ENCODE measurements at places on chromosomes 3 and 15.

- no peak for DNase-seq
Measured at GRCh38 chr3:126704494-126705214, 614 bp downstream of the CHCHD6 start.

GRCh38 chr3:154716170-154716569 lies 286.2 kb upstream of the GPR149 start:
- DNase-seq = no peak

DNA sequence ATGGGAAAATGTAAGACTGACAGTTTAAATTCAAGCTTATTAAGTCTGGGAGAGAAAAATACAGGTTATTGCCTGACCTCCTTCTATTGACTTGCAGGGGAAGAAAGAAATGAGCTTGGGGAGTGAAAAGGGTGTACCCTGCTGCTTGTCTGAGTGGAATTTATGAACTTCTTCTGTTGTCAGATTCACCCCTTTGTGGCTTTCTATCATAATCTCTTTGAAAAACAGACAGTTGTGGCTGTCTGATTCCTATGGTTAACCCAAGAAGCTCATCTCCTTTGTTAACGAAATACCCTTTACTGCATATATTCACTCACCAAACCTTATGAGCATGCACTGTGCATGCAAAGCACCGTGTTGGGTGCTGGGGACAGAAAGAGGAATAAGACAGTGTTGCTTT lies 22.5 kb downstream of the GPD1L start:
- no peak for DNase-seq

GRCh38 chr3:12773030-12773709 lies 14.1 kb upstream of the TMEM40 start:
- no peak for DNase-seq

DNA sequence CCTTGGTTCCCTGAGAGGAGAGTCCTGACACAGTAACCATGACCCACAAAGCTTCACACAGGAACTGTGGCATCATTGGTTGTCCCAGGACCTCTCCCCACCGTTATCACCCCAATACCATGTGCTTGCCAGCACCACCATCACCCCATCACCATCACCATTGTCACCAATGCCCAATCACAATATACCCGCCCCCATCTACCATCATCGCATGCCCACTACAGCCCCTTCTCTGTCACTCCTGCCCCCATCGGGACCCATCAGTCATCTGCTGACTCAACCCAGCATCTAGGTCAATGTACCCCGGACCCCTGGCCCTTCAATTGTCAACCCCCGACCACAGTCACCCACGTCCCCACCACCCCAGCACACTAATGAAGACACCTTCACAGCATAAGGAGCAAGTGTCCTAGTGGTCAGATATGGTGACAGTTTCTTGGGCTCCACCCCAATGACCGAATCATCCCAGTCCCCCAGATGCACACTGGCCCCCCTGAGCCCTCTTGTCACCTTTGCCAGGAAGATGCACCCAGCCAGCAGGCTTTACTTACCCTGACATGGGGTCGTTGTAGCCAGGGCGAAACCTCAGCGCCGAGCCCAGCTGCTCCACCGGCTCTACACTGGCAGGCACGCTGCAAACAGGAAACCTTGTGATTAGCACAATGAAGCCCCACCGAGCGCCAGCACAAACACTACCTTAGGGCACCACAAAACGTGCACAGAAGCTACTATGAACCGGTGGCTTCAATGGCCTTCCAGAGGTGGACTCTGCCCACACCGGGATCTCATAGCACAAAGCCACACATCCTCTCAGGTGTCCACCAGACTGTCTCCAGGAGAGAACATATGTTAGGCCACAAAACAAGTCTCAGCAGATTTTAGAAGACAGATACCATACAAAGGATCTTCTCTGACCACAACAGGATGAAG lies 25.1 kb downstream of the SHISA5 start:
- DNase-seq = no peak

GRCh38 chr3:113063126-113063894 lies 72.5 kb downstream of the GTPBP8 start:
- DNase-seq = no peak

DNA sequence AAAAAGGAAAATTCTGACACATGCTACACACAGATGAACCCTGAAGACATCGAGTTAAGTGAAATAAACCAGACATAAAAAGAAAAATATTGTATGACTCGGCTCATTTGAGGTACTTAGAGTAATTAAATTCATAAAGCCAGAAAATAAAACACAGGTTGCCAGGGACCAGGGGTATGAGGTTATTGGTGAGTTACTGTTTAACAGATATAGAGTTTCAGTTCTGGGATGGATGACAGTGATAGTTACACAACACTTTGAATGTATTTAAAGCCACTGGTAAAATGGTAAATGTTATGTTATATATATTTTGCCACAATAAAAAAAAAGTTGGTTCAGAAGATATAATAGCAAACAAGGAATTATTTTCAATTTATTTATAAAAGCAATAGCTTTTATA lies 436.1 kb upstream of the WNT5A start:
- peak; percentile 22 for DNase-seq

DNA sequence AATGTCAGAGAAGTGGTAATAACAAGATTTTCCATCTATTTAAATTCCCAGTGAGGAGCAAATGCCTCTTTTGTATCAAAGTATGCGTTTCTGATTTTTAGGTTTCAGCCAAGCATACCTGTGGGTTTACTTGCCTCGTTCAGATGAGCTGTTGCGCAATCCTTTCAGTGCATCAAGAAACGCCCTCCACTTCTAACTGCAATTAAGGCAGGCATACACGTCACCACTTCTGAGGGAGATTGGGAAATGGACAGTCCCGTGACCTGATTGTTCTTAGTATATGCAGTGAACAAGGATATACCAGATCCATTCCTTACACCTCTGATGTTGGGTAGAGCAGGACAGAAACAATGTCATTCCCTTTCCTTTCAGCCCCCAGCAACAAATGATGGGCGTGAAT lies 219.0 kb downstream of the ITPR1 start:
- no peak for DNase-seq

DNA sequence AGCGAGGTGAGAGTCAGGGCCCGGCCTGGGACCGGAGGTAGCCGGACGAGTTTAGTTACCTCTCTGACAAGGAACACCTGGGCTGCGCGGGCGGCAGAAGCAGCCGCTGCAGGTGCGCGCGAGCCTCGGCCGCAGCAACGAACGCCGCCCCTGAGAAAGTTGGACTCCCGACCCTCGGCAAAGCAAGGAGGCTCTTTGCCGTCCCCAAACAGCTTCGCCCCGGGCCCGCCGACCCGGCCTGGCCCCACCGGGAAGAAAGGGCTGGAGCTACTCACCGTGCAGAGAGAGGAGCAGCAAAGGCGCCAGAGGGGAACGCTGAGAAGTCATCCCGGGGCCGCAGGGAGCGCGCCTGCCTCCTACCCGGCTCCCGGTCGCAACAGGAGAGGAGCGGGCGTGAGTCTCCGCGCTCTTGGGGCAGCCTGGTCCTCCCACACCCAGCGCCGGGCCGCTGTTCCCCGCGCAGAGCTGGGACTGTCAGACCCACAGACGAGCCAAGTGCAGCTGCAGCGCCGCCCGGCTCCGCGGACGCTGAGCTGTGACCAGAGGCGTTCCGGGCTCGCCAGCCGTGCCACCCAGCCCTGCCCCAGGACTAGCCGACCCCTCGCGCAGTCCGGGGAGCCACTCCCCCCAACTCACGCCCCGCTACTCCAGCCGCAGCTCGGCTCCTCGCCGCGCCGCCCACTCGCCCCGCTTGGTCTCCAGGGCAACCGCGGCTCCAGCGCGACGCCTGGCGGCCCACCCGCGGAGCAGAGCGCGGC lies at the start of gene IGSF11:
Gene IGSF11, minus strand, starts transcription at position 591 of the 758 bp plus-strand sequence. Its CDS starts 264 bp downstream, at position 327.
- DNase-seq = peak; percentile 70

DNA sequence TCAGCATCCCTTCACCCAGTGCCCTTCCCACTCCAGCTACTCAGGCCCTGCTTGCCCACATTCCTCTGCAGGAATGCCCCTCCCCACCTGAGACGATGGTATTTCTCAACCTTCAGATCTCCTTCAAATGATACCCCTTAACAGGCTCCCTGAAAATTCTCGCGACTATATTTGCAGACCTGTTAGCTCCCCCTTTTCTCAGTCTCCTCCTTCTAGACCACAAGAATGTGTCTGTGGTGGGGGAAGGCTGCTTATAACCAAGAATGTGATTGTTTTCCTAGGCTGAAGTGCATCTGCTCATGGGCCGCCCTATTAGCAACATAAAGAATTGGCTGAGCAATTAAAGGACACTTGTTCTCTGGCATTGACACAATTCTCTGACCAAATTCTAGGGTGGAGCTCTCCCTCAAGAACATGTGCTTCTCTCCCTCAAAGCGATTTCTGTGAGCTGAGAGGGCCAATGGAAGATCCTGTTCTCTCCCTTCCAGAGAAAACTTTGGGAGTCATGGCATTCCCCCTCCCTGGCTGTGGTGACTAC lies 19.1 kb upstream of the LIMD1 start:
- no peak for DNase-seq

DNA sequence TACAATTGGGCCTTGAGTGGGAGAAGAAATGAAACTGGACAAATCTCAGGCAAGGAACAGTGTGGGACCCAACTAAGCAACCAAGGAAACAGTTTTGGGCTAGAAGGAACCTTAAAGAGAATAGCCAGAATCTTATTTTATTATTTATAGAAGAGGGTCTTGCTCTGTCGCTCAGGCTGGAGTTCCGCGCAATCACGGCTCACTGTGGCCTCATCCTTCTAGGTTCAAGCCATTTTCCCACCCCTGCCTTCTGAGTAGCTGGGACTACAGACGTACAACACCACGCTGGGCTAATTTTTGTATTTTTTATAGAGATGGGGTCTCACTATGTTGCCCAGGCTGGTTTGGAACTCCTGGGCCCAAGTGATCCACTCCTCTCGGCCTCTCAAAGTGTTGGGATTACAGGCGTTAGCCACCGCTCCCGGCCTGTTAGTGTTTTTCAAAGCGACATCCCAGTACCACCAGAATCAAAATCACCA lies 734 bp upstream of the WDR76 start:
- DNase-seq = no peak

DNA sequence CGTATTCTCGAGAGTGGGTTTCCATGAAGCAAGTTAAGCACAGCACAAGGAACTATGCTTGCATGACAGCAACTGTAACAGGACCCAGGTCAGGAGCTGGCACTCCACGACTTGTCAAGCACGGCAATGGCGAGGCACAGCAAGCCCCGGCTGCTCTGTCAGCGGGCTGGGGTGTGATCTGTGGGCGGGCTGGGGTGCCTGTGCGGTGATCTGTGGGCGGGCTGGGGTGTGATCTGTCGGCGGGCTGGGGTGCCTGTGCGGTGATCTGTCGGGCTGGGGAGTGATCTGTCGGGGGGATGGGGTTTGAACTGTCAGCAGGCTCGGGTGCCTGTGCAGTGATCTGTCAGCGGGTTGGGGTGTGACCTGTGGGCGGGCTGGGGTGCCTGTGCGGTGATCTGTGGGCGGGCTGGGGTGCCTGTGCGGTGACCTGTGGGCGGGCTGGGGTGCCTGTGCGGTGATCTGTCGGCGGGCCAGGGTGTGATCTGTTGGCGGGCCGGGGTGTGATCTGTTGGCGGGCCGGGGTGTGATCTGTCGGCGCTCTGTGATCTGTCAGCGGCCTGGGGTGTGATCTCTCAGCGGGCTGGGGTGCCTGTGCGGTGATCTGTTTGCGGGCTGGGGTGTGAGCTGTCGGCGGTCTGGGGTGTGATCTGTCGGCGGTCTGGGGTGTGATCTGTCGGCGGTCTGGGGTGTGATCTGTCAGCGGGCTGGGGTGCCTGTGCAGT lies 205.7 kb downstream of the XXYLT1 start:
- no peak for DNase-seq

DNA sequence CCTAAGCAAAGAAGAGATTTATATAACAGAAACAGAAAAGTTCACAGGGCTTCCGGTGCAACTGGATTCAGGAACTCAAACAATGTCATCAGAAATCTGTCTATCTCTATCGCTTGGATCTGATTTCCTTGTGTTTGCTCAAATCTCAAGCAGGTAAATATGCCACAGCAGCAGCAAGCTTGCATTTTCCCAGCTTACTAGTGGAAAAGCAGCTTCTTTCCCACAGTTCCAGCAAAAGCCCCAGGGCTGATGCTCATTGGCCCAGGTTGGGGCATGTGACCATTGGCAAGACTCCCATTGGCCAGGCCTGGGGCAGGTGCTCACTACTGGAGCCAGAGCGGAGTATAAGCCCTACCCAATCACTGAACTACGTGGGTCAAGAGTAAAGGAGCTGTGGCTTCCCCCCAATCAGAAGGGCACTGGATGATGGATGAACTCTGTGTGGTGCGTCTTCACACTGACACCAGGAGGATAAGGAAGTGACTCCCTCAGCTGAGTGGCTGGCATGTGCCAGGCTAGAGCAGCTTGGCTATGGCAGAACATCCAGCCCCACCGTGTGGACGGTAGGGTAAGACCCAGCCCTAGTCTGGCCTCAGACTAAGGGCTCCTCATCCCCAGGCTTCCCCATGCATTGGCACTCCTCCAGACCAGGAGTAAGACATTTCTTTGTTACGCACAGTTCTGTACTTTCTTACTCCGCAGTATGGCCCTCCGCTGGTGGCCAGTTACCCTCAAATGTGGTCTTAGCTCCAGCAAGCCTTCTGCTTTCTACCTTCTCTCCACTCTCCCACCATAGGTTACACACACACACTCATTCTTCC lies 13.1 kb upstream of the VIPR1 start:
- no peak for DNase-seq

GRCh38 chr15:92394309-92395097 lies 822 bp downstream of the ST8SIA2 start:
- no peak for DNase-seq

GRCh38 chr3:149947231-149947630 lies 23.5 kb downstream of the PFN2 start:
- DNase-seq = no peak

DNA sequence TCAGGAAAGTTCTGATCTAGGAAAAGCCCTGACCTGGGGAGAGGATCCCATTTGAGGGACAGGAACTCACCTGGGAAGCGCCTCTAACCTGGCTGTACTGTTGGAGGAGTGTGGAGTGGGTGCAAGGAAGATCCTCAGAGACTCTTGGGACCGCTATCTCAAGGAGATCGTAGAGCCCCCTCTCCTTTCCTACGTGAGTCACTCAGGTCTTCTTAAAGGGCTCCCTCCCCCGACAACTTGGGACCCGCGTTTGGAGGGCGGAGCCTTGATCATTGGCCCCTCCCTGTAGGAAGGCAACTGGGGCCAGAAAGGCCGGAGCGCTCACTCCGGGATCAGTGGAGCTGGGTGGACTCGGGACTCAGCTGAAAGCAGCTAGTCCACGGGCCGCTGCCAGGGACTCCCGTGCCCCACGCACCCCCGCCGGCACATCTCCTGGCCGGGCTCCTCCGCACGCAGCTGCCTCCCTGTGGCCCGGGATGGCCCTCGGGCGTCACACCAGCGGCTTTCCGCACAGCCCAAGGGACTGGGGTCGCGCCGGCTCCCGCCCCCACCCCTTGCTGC lies 520 bp downstream of the SLC26A6 start:
- DNase-seq = peak; percentile 10

DNA sequence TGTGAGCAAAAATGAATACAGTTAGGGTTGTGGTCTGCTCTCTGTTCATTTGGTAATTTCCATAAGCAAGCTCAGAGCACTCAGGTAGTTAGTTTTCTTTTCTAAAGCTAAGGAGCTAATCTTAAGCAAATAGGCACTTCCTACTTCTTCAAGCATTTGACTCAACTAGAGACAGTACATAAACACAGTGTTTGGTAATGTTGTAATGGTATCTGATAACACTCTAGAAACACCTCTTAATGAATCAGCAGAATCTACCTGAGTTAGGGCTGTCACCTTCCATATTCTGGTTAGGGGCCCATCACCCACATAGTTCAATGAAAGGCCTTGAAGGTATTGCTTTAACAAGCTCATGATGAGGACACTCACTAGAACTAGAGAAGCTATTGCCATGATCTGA lies 83.1 kb downstream of the PLCH1 start:
- DNase-seq = no peak

Measured in NCI-H2081 (cell line).